AG09319 (cell line): ENCODE measurements at places on chromosomes 13 and 19.

DNA sequence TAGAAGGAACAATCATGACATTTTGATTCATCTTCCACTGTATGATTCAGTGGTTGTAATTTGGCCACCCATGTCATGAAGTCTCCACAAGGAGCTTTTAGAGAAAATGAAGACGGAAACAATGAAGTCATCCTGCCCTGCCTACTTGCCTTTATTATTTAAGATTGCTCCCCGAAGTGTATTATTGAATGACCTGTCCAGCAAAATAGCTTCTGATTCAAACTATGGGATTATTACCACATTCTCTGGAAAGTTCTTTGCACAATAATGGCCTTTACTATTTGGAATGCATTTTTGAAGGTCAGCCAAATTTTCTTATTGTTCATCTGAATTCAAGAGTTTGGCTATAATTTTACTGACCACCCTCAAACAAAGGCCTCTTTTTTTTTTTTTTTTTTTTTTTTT lies 77.8 kb upstream of the RFC3 start:
- DNase-seq = no peak

GRCh38 chr13:20174656-20175405 lies 14.0 kb upstream of the GJA3 start:
- DNase-seq = peak; percentile 58

GRCh38 chr19:32287811-32288227 lies 57.6 kb upstream of the ZNF507 start:
- DNase-seq = peak; percentile 57

DNA sequence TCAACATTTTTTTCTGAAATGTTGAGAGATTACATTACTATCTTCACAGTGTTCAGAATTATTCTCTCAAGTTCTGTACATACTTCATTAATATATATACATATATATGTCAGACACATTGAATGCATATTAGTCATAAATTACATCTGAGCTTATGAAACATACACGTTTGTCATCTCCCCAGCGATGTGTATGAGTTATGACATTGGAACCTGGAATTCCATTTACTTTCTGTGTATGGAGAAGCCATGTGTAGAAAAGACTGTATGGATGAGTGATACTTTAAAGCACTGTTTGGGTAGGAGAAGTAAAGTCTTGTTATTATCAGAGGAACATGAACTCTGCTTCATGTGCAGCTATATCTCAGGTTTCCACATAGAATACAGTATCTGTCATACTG lies 167.2 kb downstream of the FGF14 start:
- DNase-seq = no peak

DNA sequence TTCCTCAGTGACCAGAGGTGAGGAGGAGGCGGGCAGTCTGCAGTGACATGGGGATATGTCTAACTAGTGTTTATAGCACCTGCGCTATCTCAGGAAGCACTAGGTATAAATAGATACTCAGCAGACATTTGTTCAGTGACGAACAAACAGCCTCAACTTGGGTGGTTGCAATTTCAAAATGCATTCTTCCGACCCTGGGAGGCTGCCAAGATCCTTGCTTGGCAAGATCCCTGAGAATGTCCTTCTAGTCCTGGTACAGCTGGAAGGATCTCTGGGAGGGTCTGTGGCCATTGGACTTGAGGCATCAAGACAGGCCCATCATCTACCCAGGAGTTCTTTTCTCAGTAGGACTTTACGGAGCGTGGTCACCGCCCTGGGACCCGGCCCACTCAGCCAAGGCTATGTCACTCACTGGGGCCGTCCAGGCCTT lies 299.5 kb downstream of the ZNF536 start:
- DNase-seq = no peak

- DNase-seq = no peak
Measured at GRCh38 chr13:83995930-83996329, 113.7 kb upstream of the SLITRK1 start.

DNA sequence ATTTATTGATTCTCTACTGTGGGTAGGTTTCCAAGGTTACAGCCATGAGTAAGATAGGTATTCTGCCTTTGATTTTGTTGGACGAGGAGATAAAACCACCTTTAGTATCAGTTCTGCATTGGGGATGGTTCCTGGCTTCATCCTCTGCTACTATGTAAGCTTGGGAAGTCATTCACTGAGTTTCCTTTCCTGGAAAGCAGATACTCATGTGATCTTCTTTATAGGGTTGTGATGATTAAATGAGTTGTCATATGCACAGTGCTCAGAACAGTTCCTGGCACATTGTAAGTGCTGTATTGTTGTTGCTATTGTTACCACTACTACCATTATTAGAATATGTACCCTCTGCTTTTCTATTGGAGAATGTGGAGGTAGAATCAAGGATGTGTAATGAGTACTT lies 13.1 kb upstream of the WTIP start:
- no peak for DNase-seq

- DNase-seq = no peak
Measured at GRCh38 chr19:41696402-41697197, 8.5 kb upstream of the CEACAM7 start.

DNA sequence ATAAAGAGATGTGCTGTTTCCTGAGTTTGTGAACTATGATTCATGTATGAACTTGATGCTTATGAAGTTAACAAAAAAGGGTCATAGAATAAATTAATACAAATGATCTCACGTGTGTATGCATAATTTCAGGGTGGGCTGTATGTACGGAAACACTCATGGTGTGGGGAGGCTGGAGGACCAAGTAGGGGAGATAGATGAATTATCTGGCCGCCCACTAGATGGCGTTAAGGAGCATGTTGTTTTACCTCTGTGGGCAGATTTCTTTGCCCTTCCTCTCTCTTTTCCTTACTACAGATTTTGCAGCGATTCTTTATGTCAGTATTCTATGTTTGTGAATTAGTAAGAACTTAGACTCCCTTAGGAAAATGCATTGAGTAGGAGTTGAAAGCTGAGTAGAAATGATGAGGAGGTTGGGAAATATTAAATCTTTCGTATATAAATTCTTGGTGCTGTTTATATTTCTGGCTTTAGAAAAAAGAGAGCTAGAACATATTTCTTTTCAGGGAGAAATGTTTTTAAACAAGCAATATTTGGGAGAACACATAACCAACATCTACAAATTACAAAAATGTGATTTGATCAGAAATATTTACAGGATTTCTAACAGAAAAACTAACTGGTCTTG lies 47.4 kb upstream of the TMTC4 start:
- peak; percentile 11 for DNase-seq
